Tibial artery (tissue), 4 donors: ENCODE measurements at places on chromosomes 13 and 19.

DNA sequence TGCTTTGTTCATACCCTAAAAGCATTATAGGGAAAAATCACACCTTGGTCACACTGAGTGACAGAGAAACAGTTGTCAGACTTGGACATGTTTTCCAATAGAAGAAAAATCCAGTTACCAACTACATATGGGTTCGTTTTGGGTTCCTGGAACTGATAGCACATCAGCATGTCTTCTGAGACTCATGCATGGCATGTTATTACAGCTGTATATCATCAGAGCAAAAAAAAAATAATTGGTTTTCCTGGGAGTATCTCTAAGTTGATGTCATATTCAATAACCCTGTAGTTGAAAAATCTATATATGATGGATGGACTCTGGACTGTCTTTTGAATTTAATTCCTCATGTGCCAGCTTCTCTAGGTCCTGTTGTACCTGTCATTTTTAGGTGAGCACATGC is 211.6 kb downstream of the DNAJC15 start:
- no peak for DNase-seq

DNA sequence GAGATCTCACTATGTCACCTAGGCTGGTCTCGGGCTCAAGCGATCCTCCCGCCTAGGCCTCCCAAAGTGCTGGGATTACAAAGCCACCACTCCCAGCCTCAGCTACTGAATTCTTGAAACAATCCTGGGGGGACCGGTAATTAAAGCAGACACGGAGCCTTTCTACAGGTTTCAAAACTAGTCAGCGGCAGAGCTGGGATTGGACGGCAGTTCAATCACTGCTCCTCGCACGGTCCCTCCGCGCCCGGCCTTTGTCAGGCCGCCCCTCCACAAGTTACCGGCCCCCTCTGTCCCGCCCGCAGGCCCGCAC is 229 bp downstream of the BORCS8 start:
- DNase-seq: no peak

GRCh38 chr19:4393947-4394590 is 6.3 kb downstream of the SH3GL1 start:
- DNase-seq: no peak

DNA sequence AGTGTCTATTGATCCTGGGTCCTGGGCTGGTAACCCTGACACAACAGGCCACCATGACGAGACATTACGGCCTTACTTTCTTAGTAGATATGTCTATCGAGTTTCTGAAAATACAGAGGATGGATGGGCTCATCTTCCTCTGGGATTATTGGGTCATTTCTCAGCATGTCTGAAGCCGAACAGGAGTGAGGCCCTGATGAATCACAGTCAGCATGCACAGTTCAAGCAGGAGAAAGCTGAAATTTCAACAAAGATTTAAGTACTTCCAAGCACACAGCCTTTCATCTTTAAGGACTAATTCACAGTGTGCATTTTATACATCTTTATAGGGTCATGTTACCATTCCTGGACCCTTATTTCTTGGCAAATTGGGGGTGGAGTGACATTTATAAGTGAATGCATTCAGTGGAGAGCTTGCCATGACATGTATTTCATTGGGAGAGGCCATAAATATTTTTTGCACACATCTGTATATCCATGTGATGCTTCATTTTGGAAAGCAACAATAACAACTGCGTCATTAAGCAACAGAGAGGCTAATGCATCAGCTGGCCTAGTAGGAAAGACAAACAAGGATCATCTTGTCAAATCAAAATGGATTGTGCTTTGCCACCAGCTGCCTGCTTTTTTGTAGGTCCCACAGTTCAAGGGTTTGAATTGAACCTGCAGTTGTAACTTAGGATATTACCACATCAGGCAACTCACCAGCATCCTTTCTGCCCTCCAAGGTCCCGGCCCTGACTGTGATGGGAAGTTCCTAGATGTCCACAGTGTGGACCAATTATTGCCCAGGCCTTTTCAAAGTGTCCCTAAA is 143.5 kb downstream of the DNAJC15 start:
- no peak for DNase-seq

DNA sequence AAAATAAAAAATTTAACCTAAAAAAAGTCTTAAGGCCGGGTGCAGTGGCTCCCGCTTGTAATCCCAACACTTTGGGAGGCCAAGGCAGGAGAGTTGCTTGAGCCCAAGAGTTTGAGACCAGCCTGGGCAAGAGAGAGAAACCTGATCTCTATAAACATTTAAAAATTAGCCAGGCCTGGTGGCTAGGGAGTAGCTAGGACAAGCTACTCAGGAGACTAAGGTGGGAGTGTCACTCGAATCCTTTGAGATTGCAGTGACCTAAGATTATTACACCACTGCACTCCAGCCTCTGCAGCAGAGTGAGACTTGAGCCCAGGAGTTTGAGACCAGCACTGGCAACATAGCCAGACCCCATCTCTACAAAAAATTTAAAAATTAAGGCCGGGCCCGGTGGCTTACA is 1.1 kb downstream of the CCDC97 start:
- DNase-seq: no peak

DNA sequence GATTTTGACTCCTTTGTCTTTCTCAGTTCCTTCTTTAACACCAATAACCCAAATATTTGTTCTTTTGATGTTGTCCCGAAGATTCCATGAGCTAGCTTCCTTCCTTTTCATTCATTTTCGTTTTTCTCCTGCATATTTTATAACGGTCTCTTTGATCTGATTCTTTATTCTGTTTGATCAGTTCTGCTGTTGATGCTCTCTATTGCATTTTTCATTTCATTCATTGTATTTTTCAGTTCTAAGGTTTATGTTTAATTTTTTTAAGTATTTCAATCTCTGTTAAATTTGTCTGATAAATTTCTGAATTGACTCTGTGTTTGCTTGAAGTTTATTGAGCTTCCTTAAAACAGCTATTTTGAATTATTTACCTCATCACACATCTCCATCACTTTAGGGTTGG is 68.4 kb upstream of the LRCH1 start:
- DNase-seq: no peak

DNA sequence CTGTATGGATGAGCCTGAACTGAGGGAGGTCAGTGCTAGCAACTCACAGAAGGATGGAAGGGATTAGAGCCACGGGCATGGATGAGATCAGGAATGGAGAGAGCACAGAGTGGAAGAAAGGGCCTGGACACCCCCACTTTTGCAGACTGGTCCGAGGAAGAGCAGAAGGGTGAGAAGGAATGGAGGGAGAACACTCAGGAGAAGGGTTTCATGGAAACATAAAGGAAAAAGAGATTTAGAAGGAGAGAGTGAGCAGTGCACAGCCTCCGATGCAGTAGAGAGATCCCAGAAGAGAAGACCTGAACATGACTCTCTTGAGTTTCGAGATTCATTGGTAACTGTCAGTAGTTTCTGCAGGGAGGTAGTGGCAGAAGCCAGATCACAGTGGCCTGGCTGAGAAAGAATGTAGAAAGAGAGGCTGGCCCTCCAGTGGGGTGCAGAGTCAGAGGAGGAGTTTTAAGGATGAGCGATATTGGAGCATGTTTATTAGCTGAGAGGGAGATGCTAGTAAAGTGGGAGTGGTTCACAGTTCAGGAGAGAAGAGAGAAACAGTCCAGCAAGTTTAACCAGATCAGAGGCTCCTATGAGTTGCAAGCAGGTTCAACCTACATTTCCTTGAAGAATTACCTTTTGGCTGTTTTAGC is 108.9 kb downstream of the ZAR1L start:
- no peak for DNase-seq

DNA sequence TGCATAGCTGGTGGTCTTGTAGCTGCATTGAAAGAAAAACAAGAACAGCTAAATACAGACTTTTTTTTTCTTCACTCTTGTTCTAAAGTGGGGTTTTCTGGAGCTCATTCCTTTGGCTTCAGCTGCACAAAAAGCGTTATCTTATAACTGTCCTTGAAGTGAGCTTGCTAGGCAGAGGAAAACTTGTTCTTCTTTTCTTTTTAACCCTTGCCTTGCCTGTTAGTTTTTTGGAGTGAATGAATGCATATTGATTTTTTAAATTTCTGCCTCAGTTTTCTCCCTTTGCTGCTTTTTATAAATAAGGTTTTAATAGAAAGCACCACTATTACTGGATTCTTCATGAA is 1.5 kb downstream of the ZNF765 start:
- DNase-seq: no peak

DNA sequence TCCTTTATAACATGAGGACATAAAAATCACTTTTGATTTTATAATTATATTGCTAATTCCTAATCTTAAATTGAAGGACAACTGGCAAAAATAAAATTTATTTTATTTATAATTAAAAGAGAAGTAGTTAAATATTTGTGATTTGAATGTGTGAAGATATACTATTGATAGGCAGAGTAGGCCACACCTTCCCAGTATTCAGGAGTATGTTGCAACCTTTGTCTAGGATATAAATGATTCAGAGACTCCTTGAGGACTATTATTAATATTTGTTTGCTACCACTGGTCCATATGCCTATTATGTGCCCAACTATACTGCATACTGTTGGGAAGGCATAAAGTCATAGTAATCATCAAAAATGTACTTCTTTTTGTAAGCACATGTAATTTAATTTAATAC is 94.2 kb downstream of the CDADC1 start:
- no peak for DNase-seq

- no peak for DNase-seq
These were observed 1.2 kb downstream of the NOSIP start for GRCh38 chr19:49579193-49579592.

DNA sequence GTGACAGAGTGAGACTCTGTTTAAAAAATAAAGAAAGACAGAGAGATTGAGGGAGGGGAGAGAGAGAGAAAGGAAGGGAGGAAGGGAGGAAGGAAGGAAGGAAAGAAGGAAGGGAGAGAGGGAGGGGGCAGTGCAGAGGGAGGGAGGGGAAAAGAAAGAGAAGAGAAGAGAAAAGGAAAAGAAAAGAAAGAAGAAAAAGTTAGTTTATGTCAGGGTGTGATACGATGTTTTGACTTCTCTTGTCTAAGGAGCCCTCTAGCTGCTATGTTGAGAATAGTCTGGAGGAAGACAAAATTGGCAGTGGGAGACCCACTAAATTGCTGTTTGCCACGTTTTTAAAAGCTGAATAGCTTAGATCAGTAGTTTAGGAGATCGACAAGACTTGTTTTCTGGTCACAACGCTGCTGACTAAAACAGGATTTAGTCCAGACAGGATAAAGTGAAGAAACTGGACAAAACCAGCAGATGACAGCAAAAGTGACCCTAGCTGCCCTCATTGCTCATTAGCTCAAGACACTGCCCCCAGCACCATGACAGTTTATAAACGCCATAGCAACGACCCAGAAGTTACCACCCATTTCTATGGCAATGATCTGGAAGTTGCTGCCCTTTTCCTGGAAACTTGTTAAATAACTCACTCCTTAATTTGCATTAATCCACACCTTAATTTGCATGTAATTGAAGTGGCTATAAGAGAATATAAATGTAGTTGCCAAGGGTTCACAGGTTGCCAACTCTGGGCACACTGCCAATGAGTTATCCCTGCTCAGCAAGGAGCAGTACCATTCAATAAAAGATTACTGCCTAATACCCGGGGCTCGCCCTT is 11.1 kb downstream of the TEX101 start:
- DNase-seq: no peak

DNA sequence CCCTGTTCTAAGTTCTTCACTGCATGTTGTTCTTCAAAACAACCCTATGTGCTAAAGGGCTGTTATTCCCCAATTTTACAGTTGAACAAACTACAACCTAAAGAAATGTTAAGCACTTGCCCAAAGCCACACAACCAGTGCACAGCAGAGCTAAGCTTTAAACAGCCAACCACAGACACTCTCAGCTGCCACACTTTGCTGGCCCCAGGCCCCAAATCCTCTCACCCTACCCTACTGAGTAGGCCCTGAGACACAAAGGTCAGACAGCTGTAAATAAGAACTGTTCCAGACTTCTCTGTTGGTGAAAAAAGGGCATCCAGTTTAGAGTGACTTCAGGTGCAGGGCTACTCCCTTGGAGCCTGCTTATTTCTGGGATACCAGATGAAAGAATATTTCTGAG is 30.0 kb downstream of the GRIK5 start:
- no peak for DNase-seq

GRCh38 chr13:62185631-62186255 is 770.1 kb upstream of the PCDH20 start:
- DNase-seq: no peak

- no peak for DNase-seq
These were observed 51.0 kb upstream of the DOCK9 start for GRCh38 chr13:99028890-99029289.

GRCh38 chr13:94121686-94122085 is 357.8 kb downstream of the DCT start:
- no peak for DNase-seq

GRCh38 chr13:76720416-76720815 is 165.8 kb downstream of the KCTD12 start:
- DNase-seq: no peak

DNA sequence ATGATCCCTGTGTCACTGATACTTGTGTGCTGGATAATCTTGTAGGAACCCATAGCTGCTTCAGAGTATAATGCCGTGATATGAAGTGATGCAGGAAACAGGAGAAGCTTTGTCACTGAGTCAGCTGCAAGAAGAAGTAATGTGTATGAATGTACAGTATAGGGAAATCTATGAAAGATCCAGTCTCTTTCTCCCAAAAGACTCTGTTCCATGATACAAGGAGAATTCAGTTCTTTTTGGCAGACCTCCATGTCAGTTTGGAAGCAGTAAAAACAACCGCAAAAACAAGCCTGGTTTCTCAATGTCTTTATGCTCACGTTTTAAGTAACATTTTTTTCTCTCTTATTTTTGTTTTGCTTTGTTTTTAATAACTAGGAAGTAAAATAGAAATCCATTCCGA is 33.9 kb downstream of the PCDH17 start:
- DNase-seq: no peak

GRCh38 chr13:94182185-94182761 is 297.2 kb downstream of the DCT start:
- DNase-seq: no peak

DNA sequence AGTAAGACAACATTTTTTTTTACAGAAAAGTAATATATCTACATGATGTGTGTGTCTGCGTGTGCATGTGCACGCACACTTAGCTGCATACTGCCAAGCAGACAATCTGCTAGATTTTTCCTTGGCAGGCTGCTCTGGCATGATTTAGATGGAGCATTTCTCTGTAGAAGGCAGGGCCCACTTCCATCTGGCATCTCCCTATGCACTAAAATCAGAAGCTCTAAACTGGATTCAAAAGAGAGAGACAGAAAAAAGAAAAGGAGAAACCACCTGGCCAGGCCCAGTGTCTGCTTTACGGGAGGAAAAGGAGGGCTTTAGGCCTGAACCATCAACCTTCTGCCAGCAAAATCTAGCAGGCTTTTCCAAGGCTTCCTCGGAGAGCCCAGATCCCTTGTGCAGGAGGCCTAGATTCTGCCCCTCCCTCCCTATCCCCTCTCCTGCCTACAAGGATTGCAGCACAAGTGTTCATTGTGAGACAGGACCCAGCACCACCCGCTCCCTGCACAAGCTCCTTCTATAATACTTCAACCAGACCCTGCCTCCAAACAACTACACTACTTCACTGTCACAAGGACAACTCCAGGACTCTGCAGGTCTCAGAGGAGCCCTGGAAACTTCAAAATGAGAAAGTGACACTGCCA is 99.3 kb downstream of the DOCK9 start:
- no peak for DNase-seq
